NCI-H2081 (cell line): ENCODE measurements at places on chromosomes 5 and 9.

GRCh38 chr5:130546211-130546610, 618.8 kb downstream of the HINT1 start:
- no peak for DNase-seq

- DNase-seq: no peak
These were observed 22.2 kb downstream of the SKP2 start for GRCh38 chr5:36174119-36174518.

DNA sequence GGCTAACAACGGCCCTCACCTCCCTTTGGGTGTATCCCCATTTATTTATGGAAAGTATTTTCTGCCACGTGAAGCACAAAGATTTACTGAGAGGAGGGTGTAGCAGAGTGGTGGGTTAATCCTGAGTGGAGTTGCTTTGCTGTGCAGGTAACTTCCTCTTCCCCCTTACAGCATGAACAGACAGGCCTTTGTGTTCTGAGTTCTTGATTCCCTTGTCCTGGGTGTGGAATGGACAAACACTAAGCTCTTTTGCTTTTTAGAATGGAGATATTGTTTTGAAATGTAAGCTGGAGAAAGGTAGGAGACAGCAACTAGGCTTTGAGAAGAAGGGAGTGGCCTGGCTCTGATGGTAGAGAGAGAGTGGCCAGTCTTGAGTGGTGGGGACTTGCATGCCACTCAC, 17.1 kb upstream of the GLRX start:
- no peak for DNase-seq

DNA sequence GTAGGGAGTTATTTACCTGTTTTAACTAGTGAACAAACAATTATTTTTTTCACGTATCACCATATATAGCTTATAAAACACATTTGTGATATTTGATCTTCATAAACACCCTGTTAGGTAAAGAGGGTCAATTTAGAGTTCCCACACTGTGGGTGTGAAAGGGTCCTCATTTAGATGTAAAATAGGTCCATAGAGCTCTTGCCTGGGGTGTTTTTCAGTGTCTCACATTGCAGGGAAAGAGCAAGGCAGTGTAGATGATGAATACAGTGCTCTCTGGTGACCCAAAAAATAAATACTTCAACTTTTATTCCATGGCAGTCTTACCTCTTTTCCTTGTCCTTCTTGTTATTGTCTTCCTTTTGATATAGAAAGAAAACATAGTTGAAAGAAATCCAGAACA, 403.2 kb upstream of the SGCD start:
- DNase-seq: no peak

GRCh38 chr5:1761453-1761755, 38.2 kb downstream of the MRPL36 start:
- no peak for DNase-seq

- no peak for DNase-seq
These were observed 45.7 kb downstream of the TGFBR1 start for GRCh38 chr9:99150451-99151171.

DNA sequence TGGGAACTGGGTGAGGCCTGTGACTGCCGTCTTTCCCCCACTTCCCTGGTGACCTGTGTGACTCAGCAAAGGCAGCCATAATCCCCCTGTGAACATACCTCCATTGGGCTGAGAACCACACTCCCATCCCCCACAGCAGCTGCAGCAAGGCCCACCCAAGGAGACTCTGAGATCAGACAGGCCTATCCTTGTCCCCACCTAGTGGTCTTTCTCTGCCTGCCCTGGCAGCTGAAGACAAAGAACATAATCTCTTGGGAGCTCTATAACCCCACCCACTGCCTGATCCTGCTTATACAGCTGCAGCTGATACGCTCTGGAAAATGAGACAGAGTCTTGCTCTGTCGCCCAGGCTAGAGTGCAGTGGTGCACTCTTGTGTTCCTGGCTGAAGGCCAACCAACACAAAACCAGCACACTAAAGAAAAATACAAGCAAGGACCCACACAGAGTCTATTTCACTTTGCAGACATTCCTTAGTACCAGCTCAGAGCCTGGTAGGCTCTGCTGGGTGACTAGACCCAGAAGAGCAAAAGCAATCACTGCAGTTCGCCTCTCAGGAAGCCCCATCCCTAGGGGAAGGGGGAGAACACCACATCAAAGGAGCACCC, 106.7 kb downstream of the MCTP1 start:
- no peak for DNase-seq

GRCh38 chr9:5195463-5195862, 10.0 kb upstream of the INSL6 start:
- no peak for DNase-seq

- DNase-seq: no peak
These were observed 613.0 kb upstream of the CCNG1 start for GRCh38 chr5:162824360-162824759.

DNA sequence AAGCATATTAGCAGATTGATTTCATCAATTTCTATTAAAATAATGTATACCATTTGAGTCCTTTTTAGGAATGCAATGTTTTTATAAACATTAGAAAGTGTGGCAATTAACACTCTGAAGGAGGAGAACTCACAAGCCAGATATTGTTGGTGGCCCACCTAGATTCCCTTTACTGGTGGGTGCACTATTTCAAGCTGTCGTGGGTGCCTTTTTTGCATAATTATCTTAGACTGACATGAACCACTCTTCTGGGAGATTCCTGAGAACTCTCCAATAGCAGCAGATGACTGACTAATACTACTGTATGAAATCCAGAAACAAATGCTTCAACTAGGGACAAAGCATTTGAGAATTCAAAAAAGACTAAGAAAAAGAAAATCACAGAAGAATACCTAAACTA, 526.0 kb downstream of the CDH18 start:
- DNase-seq: no peak

GRCh38 chr5:163104464-163104863, 332.9 kb upstream of the CCNG1 start:
- DNase-seq: no peak

DNA sequence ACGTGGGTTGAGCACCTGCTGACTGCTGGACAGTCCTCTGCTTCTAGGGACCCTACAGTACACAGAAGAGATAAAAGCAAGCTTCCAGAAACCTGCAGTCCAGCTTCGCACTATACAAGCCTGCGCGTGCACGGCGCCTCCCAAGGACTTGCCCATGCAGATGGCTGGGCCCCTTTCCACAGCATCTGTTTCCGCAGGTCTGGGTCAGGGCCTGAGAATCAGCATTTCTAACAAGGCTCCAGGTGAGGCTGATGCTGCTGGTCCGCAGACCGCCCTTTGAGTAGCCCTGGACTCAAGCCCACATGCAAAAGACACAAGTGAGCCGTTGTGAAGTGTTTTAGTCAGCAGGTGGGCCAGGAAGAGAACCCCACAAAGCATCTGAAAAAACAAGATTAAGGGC, 133.1 kb downstream of the HSD17B3 start:
- DNase-seq: no peak

- peak; percentile 81 for DNase-seq
These were observed 84.8 kb downstream of the WNK2 start for GRCh38 chr9:93268551-93269314.

GRCh38 chr5:169408731-169409130, 107.8 kb upstream of the SLIT3 start:
- no peak for DNase-seq

DNA sequence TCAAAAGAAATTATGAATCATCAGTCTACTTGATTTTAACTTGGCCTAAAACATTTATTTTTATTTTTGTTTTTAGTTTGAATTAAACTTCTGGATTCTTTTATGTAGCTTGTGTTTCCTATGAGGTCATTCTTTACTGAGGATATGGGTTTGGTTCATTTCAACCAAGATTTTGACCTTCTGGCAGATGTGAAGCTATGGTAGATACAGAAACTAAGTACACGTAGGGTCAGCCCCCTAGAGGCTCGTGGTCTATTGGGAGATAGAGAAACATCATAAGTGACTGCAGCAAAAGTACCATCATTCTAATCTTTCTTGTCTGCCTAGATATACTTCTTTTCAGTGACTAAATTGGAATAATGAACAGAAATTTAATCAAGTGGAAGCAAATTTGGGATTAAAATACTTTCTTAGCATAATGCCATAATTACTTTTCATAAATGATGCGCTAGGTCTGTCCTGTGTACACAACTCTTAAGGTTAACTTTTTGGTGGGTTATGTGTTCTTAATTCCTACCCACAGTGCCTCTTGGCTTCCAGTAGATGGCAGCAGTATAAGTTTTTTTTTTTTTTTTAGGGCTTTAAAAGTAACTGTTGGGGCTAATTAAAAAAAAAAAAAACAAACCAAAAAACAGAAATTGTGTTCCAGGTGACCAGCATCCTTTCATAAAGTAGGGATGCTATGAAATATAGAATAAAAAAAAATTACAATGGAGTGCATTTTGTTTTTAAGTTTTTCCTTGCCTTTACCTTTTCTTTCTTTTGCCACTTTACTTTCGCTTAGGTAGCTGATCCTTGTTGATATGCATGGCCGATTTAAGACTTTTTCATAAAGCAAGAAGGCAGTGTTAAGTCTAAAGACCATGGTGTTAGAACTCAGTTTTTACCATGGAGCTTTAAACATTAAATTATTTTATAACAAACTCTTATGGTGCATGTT, 49.9 kb downstream of the LRRTM2 start:
- DNase-seq: peak; percentile 7

- no peak for DNase-seq
These were observed 70.4 kb downstream of the ARHGEF37 start for GRCh38 chr5:149651686-149652085.

GRCh38 chr5:23026252-23027170, 173.4 kb upstream of the CDH12 start:
- DNase-seq: no peak

- peak; percentile 19 for DNase-seq
These were observed 231.6 kb downstream of the SLF1 start for GRCh38 chr5:94849821-94850736.

DNA sequence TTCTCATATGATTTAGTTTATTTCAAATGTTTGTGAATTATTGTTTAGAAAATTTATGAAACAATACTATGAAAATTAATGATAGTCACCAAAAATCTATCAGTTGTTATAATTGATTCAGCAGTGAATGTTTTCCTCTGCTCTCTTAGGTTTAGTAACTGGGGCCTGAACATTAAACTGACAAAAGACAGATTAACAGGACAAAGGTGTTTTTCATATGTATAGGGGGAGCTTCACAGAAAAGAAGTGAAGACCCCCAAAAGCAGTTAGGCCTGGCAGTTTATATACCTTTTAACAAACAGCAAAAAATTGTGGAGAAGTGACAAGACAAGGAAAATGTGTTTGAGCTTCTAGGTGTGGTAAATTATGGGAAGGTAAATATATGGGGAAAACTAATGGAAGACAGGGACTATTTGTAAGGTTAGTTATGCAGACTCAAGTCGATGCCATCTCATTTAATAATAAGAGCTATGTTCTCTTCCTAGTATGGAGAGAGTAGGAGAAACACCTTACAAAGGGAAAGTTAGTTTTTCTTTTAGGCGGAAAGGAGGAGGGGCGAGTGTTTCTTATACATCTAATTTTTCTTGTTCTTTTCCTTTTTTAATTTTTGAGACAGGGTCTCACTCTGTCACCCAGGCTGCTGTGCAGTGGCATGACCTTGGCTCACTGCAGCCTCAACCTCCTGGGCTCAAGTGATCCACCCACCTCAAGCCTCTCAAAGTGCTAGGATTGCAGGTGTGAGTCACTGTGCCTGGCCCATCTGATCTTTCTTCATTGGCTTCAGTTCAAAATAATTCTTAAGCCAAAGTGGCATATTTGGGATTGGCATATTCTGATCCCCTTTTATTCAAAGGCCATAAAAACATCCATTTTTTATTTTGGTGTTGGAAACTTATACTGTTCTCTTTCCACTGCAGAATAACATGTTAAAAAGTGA, 77.8 kb downstream of the C9orf153 start:
- no peak for DNase-seq

GRCh38 chr9:99019510-99020331, 76.0 kb downstream of the COL15A1 start:
- no peak for DNase-seq
